ENCODE measurements at places on chromosomes 7 and 10.

DNA sequence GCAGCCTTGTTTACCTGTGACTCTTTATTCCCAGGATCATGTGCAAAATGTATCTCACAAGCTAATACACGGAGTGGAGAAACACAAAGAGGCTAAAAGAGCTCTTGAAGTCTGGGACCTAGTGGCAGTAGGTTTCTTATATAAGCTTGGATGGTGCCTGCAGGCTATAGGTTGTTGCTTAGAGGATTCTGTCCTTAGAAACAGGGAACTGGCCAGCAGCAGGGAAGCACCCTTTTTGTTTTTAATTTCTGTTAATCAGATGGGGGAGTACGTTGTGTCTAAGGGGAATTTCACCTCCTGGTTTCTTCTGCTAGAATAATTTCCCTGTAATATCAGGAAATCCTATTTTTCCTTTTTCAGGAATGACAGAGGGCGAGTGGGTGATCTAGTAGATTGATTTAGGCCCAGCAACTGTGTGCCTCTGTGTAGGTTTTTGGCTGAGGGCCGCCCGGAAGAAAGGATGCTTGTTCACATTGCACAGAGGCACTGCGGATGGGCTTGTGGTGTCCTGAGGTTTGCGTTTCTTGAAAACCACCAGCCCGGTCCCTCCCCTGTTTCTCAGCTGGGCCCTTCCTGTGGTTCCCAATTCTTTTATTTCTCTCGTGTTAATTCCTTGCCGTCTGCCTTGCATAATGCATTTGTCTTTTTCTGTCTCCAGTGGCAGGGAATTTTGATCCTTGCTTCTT is 158.0 kb downstream of the CAMK1D start:
- DNase-seq: no peak

DNA sequence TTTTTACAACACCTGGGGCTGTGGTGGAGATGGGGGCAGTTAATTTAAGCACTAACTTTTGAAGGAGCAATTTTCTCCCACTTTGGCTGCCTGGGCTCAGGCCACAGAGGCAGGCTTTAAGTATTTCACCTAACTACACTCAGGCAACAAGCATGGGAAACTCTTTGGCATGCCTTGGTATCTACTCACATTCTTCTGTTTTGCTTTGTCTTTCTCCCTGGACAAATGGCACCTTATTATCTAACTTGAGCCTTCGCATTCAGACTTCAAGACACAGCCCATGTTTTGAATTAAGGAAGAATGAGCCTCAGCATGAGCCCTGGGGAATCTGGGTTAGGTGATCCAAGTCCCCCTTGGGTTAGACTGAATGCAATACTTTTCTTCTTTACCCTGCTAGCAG is 31.8 kb upstream of the BMPER start:
- DNase-seq: no peak

DNA sequence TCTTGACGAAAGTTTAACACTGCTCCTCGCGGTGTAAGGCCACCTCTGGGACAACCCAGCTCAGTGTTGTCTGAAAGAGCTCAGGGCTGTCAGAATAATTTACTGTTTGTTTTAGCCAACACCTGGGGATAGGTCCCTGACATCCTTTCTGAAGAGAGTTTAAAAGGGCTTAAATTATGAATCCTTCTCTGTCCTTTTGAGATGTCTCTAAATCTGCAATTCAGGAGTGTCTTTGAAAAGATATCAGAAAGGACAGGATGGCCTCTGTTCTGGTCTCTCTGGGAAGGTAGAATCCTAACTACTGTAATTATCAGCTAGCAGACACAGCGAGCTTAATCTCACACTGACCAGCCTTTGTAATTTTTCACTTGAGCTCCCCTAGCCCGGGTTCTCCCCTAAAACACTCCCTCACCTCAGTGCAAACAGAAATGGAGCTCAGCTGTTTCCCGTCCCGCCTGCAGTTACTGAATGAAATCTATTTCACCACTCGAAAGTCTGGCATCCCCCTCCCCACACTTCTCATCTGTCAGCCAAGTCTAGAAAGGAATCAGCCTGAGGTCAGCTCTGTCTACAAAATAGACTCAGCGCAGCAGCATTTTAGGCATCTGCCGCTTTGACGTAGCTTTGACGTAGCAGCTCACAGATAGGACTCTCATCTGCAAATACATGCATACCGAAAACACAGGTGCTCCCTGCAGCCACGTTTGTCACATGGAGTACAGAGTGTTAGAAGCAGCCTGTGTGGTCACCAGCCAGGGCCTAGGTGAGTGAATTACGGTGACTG is 4.8 kb downstream of the DYNC2I1 start:
- DNase-seq: no peak

DNA sequence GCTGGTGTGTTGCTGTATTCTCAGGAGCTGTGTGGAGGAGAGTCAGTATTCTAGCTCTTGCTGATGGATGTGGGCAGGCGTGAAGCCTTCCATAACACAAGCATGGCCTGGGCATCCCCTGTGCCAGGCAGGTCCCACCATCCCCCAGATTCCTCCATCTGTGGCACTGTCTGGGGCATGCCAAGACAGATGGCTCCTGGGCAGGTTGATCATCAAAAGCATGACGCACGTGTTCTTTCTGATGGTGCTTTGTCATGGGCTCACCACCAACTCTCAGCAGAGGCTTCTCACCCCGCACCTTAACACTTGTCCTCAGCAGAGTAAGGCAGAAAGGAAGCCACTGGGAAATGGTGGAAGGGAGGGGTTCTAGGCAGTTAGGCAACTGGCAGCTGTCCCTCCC is 364.3 kb downstream of the PLXNA4 start:
- no peak for DNase-seq

DNA sequence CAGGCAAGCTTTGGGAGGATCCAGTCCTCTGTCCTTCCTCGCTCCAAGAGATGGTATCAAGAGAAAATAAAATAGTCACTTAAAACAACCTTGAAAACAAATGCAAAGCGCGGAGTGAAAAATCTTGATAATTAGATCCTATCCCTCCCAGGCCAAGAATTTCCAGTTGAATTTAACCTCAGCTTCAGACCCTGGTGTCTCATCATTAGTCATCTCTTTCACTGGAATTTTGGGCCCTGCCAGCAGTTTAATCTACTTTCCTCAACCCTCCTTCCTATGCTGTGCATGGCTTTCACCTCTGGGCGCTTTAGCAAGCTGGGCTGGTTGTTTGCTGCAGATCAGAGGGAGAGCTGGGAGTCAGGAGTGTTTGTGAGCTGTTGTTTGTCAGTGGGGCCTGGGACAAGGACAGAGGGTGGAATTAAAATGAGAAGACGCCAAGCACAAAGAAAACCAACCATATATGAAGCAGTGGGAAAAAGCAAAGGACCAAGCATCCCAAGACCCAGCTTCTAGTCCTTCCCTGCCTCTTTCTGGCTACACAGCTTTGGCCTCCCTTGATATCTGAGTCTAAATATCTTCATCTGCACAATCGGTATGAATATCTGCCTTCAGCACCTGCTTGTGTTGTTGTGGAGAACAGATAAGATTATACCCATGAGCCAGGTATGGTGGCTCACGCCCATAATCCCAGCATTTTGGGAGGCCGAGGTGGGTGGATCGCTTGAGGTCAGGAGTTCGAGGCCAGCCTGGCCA is 13.5 kb downstream of the MYOF start:
- DNase-seq: no peak

DNA sequence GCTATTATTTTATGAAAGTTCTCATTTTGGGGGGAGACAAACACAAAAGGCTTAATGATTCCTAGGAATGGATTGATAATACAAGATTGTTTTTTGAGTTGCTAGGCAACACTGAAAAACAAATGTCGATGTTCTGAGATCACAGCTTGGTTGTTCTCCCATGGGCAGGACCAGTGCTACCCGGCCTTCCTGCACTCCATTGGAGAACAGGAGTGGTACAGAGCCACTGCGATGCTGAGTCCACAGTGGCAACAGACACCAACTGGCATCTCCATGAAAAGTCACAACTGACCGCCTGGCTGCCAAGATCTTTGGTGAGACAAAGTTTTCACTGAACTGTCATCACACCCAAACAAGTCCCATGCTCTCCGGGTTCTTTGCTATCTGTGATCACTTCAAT is 68.9 kb upstream of the NMT2 start:
- no peak for DNase-seq

- no peak for DNase-seq
These were observed 98.1 kb downstream of the GPR37 start for GRCh38 chr7:124667312-124668153.

DNA sequence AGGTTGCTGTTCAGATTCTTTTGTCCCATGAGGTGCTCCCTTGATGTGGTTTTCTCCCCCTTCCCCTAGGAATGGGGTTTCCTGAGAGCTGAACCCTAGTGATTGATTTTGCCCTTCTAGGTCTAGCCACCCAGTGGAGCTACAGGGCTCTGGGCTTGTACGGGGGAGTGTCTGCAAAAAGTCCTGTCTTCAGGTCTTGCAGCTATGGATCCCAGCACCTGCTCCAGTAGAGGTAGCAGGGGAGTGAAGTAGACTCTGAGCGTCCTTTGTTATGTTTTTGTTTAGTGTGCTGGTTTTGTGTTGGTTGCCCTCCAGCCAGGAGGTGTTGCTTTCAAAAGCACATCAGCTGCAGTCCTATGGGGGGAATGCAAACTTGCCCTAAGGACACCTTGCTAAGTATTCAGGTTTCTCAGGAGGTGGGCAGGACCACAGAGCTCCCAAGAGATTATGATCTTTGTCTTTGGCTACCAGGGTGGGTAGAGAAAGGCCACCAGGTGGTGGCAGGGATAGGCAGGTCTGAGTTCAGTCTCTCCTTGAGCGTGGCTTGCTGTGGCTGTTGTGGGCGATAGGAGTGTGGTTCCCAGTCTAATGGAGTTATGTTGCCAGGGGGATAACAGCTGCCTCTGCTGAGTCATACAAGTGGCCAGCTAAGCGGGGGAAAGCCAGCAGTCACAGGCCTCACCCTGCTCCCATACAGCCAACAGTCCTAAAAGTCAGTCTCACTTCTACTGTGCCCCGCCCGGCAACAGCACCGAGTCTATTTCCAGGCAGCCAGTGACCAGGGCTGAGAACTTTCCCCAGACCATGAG is 92.4 kb upstream of the JCAD start:
- DNase-seq: no peak

GRCh38 chr7:83077328-83077727 is 85.4 kb downstream of the PCLO start:
- DNase-seq: no peak

- DNase-seq: no peak
These were observed 813.0 kb downstream of the TYW1 start for GRCh38 chr7:67809586-67809985.

- DNase-seq: no peak
These were observed 512.0 kb downstream of the KIF20B start for GRCh38 chr10:90213346-90213745.

DNA sequence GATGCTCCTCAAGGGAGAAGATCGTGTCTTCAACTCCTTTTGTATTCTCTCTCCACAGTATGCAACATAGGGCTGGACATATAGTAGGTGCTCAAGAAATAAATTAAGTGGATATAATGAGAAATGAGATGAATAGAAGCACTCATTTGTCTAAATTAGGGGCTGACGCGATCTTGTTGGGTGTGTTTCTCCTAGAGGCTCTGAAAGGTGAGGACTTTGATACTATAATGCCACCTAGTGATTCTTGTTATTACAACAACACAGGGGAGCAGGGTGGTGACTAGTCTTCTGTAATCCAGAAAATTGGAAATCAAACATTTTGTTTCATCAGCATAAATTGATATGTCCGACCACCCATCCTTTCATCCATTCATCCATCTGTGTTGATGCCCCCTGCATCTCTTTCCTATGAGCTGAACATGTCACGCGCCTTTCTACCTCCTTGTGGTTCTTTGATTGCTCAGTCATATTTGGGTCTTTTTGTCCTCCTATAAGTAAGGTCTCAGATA is 3.5 kb upstream of the CFAP58 start:
- no peak for DNase-seq

GRCh38 chr7:111568870-111569462 is 6.7 kb upstream of the IMMP2L start:
- no peak for DNase-seq

DNA sequence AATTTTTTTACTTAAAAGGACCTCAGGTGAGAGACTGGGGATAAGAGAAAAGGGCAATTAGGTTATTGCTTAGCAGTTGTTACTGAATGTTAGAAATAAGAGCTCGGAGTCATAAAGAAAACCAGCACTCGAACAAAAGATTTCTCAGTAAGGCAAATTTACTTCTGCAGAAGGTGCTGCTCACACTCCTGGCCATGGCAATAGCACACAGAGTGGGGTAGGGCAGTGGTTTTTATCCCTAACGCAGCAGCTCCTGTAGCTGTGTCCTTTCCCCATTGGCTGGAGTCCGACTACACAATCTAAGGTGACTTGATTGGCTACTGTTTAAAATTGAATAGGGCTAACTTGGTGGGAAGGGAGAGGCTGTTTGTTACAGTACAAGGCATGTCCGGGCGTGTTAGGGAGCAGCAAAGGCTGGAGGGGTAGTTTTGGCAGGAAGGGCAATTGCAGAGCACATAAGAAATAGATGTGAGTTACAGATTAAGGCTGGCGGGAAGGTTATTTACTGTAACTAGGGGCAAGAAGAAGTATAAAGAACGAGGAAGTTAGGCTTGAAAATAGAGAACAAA is 112.1 kb downstream of the AKR1D1 start:
- DNase-seq: no peak

GRCh38 chr7:44240983-44241510 is 40.3 kb downstream of the YKT6 start:
- peak; percentile 29 for DNase-seq

DNA sequence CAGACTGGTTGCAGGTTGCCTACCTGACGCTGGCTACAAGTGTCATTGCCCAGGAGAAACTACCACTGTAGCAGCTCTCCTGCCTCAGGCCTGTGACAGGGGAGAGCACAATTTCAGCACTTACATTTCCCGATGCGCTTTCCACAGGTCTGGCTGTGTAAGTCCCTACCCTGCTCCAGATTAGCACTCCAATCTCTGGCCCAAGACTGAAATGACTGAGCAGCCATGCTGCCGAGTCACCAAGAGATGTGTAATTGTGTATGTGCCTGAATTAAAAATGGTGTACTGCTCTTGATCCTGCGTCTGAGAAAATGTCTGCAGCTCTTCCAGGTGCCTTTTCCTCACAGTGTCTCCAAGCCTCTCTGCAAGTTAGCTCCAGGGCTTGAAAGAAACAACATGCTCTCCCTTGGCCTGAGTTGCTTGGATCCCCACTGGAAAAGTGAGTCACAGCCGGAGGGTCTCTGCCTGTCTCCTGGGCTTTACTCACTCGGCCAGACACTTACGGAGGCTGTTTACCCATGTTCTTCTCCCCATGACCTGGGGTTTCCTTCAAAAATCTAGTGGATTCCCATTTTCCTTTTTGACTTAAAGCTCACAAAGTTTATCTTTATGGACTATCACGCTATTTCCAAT is 1001.7 kb upstream of the KCND2 start:
- no peak for DNase-seq

GRCh38 chr7:78279032-78279431 is 480.5 kb downstream of the PHTF2 start:
- DNase-seq: no peak

DNA sequence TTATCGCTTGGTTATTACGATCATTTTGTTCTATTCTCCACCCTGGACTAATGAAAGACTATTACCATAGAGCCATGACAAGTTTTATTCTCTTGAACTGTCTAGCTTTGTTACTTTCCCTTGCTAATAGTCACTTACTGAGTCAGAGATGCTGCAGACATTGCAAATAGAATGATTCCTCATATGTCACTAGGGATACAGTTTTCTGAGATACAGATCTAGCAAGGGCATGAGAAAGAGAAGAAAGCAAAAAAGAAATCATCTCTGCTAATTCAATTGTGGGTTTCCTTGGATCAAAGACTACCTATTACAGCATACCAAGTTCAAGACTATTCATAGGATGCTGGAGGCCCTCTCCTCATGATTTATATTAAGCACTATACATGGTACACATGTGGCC is 204.3 kb downstream of the MBL2 start:
- no peak for DNase-seq

GRCh38 chr7:100122067-100122466 is 2.6 kb downstream of the CNPY4 start:
- no peak for DNase-seq

GRCh38 chr10:98265403-98266378 is 2.3 kb downstream of the LOXL4 start:
- no peak for DNase-seq
